ENCODE measurements at places on chromosomes 16 and 17.

DNA sequence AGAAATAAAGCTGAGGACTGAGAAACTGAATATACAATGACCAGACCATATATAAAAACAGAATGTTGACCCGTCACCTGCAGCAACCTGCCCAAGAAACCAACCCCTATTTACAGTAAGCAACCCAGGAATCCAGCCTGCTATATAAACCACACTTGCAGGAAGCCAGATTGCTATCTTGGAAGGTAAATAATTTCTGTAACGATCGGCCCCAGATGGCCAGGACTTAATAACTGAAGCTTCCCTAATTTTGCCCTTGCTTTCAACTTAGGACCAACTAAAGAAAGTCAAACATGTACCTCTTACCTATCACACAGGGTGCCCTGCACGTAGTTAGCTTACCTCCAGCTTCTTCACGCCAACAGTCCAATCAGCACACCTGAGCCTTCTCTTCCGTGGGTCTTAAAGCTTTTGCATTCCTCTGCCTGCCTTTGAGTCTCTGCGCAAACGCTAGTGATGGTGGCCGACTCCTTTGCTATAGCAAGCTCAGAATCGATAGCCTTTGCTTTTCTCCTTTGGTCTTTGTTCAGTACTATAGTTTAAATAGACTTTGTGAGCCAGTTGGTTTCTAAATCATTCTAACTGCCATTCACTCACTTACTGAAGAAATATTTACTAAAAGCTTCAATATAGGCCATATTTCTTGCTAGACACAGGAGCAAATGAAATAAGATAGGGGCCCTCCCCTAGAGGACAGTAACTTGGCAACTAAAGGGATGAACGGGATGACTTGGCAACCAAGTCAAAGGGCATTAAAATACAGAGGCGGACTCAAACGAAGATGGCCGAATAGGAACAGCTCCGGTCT lies 31.3 kb downstream of the MPHOSPH6 start:
- DNase-seq, result no peak

- DNase-seq, result no peak
These were observed 505.0 kb upstream of the SOX9 start for GRCh38 chr17:71615820-71616219.

DNA sequence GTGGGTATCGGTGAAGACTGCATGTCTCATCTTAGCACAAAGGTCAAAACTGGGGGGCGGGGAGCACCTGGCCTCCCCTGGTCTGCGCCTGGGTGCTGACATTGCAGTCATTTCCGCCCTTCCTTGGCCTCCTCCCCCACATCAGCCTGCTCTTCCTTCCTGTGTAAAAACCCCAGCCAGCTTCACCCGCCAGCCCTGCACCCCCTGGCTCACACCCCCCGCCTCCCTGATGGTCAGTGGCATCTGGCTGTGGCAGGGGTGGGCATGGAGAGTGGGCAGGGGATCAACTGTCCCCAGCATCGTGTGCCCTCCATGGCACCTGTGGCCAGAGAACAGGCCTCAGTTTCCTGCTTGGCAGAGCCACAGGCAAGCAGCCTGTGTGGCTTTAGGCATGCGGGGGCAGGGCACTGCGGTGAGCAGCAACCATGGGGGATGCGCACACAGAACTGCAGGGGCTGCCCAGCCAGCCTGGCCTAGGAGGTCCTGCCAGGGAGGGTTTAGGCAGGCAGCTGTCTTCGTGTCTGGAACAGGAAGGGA lies 26.5 kb upstream of the LASP1NB start:
- DNase-seq, result peak; percentile 95

DNA sequence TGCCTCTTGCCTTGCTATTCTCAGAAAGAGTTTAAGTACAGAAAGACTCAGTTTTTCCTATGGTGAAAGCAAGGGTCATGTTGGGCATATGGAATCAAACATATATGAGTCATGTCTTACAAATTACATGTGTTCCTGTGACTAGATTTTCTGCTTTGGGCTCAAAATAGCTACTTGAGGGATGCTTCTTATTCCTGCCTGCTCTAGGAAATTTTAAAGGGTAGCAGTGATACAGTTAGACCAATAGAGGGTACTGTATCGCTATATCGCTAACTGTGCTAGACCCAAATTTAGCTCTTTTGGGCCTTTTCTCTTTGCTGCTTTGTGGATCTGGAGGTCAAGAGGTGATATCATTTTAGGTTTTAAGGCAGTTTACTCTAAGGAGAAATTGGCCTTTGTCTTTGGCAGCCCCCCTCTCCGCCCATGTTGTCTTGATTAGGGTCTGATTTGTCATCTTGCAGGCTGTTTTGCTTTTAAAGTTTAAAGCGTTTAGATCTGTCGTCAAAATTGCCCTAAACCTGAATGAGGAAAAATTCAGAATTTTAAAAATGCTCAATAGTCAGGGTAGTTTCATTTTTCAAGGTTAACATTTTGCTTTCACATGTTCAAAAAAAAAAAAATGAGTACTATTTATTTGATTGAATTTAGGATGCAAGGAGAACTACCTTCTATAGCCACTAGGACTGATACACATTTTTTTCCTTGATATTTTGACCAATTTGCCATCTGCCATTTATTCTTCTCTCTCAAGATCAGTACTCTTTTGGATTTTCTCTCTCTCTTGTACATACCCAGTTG lies 8.8 kb downstream of the NFATC3 start:
- no peak for DNase-seq

DNA sequence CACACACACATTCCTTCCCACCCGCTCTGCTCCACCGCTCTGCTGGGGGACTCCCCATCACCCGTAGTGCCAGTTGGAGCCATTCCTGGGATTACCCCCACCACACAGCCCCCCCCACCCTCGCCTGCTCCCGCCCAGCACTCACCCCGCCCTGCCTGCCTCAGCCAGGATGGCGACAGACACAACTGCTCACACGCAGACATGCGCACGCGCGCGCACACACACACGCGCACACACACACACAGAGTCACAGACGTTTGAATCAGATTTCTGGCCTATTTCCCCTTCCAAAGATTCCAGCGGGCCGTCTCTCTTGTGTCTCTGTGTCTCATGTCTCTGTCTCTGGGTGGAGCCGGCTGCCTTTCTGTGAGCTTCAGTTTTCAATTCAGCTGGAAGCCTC lies 4.4 kb downstream of the CACNA1G start:
- no peak for DNase-seq

GRCh38 chr16:90061437-90061836 lies 15.7 kb downstream of the PRDM7 start:
- no peak for DNase-seq

GRCh38 chr17:75634754-75635609 lies 1.7 kb downstream of the SMIM5 start:
- DNase-seq, result no peak

DNA sequence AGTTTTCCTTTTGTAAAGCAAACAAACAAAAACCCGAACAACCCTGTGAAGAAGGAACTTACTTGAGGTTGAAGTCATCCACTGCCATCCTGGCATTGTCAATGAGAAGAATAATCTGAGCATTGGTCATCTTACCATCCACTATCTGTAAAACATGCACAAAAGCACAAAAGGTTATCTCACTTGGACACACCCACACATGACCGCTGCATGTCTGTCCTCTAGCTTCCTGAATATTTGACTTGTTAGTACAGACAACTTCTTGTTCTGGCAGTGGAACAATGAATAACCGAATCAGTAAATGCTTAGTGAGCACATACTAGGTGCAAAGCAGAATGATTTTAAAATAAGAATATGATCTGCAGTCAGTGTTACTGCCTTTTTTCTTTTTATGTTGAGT lies 6.1 kb downstream of the KRT23 start:
- DNase-seq, result no peak

GRCh38 chr17:39820541-39820940 lies 43.6 kb downstream of the IKZF3 start:
- no peak for DNase-seq

DNA sequence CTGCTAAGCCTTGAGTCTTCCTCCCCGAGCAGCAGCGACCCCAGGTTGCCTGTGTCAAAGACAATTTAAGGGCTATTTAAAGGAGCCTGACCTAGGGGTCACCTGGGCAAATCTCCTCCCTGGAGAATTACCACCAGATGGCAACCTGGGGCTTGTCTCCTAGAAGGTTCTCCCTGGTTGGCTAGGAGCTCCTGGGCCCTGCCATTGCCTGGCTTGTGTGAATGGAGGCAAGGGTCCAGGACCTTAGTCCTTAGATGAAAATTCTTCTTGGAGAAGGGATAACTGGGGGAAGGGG lies 51.3 kb upstream of the TAC4 start:
- DNase-seq, result no peak

- no peak for DNase-seq
These were observed 654 bp downstream of the WFDC1 start for GRCh38 chr16:84295203-84295860.

DNA sequence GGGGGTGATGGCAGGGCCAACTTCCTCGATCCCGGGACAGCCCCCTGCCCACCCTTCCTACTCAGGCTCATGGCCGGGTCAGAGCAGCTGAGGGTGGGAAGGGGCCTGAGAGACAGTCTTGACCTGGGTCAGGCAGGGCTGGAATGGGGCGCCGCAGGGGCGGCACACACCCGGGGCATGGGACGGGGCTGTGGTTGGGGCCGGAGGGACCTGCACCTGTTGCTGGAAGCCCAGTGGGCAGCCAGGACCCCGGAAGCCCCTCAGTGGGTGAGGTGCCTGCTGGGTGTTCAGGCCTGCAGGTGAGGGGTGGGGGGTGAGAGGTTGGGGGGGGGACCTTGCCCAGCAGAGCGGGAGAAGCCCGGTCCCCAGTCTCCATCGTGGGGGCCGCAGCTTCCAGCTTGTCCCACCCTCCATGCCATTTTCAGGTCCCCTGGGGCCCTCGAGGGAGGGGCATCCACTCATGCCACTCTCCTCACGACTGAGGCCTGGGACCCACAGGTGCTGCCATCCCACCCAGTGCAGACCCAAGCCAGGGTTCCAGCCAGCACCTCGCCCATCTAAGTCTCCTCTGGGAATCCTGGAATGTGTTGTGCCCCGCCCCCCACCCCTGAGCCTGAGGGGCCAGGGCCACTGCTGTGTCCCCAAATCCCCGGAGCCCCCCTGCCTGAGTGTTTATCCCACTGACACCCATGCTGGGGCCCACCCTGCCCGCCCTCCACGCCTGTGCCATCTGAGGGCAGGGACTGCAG lies 43.4 kb upstream of the ACSF3 start:
- DNase-seq, result no peak

DNA sequence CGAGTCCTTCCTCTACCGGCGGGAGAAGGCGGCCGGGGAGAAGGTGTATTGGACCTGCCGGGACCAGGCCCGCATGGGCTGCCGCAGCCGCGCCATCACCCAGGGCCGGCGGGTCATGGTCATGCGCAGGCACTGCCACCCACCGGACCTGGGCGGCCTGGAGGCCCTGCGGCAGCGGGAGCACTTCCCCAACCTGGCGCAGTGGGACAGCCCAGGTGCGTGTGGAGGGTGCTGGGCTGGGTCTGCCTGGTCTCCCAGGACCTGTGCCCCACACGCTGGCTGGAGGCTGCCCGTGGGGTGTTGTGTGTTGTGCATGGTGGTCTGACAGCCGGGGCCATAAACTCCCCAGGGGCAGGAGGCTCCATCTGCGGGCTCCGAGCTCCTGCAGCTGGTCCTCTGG lies 25.4 kb downstream of the FLYWCH1 start:
- DNase-seq, result no peak

DNA sequence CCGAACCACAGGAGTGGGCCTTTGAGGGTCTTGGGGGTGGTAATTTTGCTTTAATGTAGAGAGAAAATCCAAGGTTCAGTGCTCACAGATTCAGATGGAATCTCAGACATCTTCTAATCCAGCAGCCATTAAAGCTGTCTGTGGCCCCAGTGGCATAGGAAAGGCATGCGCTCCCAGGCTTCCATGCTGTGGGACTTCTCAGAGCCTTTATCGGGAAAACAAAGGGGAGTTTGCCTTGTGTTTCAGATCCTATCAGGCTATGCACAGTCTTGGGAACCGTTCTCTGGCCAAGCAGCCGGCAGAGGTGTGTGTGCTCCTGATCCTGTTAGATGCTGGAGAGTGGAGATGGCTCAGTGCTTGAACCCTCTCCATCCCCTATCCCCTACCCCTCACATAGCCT lies 7.8 kb downstream of the ADGRG1 start:
- DNase-seq, result no peak

DNA sequence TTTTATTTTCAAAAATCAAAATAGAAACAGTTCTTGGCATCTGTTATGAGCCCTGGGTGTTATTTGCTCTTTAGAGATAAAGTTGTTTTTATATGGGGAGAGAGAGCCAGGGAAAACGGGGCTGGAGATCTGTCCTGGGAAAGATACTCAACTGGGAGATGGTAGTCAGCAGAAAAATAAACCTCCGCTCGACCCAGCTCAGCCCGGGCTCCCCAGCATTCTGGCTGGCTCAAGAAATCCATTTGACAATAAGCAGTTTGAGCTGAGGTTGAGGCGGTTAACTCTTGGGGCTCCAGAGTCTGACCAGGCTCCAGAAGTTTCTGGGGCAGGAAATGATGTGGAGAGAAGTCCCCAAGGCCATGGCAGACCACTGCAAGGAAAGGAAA lies 151.9 kb downstream of the IRX5 start:
- no peak for DNase-seq

- no peak for DNase-seq
These were observed 7.2 kb downstream of the PDK2 start for GRCh38 chr17:50102164-50102991.

- DNase-seq, result no peak
These were observed 287.6 kb upstream of the GOT2 start for GRCh38 chr16:59021751-59022150.

DNA sequence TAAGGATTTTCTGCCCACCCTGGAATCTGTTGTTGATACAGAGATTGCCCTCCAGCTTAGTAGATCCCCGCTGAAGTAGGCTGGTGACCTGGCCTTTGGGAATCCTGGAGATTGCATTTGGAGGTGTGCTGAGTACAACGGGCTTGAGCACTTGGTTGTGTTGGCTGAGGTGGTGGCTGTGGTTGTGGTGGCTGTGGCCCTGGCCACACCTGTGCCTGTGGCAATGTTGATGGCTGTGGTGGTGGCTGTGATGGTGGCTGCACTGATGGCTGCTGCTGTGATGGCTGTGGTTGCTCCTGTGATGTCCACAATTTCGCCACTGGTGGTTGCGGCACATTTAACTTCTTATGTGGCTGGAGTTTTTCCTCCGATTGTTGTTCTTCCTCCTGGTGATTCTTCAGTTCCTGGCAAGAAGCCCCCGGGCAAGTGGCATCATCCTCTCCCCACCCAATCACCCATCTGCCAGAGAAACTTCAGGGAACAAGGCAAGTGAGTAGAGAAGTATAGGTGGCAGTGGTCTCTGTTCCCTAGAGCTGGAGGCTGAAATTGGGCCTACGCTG lies 4.2 kb downstream of the CCDC200 start:
- DNase-seq, result no peak

- no peak for DNase-seq
These were observed at the start of gene ITGA2B for GRCh38 chr17:44389281-44389680. ITGA2B (minus strand) TSS chr17:44389649; CDS start chr17:44389473, 176 bp downstream.

Measured in GM19239 (cell line).